ENCODE measurements at places on chromosomes 13 and 19.

DNA sequence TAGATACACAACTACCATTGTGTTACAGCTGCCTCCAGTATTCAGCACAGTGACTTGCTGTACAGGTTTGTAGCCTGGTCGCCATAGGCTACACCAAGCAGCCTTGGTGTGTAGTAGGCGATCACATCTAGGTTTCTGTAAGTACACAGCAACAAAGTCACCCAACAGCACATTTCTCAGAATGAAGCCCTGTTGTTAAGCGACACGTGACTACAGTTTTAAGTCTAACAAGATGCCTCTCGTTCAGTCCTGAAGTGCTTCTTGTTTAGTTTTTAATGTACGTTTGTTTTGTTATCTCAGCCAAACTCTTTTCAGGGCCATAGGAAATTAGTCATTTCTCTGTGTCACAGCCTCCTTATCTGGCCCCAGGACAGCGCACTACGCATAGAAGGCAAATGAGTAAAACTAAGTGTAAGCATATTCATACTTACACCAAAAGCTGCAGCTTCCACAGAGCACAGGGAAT lies 50.0 kb upstream of the GPR183 start:
- DNase-seq = no peak

- DNase-seq = no peak
Measured at GRCh38 chr13:27034678-27035111, 136.9 kb downstream of the USP12 start.

DNA sequence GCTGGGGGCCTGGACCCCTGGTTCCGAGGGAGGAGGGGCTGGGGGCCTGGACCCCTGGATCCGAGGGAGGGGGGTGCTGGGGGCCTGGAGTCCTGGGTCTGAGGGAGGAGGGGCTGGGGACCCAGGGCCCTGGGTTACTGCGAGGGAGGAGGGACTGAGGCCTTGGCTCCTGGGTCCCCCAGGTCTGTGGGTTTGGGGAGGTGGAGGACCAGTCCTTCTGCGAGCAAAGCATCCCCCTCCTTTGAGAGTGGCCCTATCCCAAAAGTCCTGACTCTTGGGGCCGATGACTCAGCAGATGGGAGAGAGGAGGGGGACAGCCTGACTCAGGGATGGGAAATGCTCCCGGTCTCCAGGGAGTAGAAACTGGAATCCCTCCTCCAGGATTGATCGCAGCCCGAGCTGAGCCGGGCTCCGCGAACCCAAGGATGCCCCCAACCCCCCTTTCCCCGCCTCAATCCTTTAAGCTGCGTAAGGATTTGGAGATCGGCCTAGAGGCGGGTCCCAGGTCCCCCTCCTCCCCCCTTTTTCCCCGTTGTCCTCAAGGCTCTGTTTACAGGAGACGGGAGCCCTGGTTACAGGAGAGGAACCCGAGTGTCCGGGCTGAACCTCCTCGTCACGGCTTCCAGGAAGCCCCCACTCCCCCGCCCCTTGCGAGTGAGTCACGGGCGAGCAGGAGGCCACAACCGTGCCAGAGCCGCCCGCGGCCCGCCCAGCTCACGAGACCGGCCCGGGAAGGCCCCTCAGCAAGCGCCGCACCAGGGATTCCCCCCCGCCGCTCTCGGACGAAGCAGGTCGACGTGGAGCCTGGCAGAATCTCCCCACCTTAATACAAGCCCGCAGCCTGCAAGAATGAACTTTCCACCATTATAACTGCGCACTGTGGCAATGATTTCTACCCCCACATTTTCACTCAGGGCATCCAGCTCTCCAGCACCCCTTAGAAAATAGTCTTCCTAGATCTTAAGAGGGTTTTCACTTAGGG lies 3.0 kb upstream of the ZFP36 start:
- peak; percentile 89 for DNase-seq

- DNase-seq = no peak
Measured at GRCh38 chr13:27194209-27194608, 22.6 kb upstream of the USP12 start.

DNA sequence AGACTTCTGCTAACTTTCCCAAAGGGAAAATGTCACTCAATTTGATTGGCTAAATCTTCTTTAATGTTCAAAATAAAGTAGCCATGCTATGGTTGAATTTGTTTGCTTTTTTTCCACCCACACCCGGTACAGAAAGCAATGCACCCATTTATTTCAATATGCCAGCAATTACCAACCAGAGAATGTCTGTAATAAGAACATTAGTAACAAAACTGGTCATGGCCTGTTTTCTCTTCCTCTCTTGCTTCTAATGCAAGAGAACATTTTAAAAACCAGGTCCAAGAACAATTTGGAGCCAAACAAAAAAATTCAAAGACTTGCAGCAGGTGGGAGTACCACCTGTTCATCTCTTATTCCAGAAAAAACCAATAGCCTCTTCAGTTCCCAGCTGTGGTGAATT lies 1108.8 kb upstream of the PCDH20 start:
- DNase-seq = no peak

- DNase-seq = no peak
Measured at GRCh38 chr13:111915104-111915551, 151.8 kb upstream of the SOX1 start.

DNA sequence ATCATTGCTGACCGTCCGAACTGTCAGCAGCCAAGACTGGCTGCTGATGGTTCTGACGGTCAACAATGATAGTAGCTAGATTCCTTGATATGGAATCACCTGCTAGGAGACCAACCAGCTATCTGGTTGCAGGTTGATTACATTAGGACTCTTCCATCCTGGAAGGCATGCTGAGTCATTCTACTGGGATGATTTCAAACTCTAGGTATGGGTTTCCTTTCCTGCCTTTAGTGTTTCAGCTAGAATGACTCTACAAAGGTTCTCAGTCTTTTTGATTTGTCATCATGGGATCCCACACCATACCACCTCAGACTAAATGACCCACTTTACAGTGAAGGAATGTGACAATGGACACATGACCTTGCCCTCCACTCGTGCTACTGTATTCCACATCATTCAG lies 138.1 kb upstream of the KL start:
- DNase-seq = no peak

DNA sequence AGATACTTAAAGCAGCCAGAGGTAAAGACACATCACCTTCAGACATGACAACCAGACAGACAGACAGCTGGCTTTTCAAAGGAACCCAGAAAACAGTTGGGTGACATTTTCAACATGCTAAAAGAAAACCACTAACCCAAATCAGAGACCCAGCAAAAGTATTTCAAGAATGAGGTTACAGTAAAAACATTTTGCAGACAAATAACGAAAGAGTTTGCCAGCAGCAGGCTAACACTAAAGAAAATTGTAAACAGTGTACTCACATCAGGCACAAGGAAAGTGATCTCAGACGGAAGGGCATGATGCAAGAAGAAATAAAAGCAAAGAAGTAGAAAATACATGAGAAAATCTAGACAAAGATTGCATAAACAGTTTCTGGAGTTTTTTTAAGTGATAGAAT lies 46.4 kb downstream of the AP1M1 start:
- DNase-seq = no peak

DNA sequence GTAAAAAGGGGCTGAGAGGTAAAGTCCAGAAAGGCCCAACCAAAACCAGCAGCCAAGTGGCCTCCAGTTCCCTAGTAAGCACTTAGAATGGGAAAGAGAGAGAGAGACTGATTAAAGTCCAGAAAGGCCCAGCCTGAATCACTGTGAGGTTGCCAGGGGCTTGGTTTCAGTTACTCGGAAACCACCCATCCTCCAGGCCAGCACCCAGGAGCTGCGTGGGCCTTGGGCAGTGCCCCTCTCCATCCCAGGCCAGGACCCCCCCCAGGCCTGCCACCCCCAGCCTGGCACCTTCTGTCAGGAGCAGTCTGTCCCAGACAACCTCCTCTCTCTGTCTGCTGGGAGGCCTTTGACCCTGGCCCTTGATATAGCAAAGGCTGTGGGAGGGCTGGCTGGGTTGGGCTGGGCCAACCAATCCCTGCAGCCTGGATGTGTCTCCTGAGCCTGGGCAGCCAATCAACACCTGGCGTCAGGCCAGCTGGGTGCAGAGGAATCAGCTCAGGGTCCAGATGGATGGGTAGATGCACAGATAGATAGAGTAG lies at the start of gene CYP4F2:
Gene CYP4F2 (minus strand): TSS at position 337 of the 539 bp plus-strand sequence. CDS start 463 bp downstream, outside the sequence.
- no peak for DNase-seq

- no peak for DNase-seq
Measured at GRCh38 chr13:75761369-75761768, 125.2 kb downstream of the LMO7 start.

DNA sequence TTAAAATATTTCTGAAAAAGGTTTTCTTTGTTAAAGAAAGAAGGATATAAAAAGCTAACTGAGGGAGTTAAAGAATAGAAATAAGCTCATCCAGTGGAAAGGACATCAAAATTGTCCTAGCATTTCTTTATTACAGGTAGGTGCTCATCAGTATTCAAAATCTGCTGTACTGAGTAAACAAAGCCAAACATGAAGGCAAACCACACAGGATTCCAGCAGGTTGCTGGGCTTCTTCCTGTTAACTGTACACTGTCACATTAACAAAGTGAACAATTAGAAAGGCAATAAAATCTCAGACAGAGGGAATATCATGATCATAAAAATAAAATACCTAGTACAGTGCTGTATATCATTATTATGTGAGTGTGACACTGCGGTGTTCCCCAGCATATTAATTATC lies 1541.0 kb downstream of the SLITRK5 start:
- DNase-seq = no peak

GRCh38 chr13:113123226-113124201 lies 915 bp downstream of the F10 start:
- no peak for DNase-seq

DNA sequence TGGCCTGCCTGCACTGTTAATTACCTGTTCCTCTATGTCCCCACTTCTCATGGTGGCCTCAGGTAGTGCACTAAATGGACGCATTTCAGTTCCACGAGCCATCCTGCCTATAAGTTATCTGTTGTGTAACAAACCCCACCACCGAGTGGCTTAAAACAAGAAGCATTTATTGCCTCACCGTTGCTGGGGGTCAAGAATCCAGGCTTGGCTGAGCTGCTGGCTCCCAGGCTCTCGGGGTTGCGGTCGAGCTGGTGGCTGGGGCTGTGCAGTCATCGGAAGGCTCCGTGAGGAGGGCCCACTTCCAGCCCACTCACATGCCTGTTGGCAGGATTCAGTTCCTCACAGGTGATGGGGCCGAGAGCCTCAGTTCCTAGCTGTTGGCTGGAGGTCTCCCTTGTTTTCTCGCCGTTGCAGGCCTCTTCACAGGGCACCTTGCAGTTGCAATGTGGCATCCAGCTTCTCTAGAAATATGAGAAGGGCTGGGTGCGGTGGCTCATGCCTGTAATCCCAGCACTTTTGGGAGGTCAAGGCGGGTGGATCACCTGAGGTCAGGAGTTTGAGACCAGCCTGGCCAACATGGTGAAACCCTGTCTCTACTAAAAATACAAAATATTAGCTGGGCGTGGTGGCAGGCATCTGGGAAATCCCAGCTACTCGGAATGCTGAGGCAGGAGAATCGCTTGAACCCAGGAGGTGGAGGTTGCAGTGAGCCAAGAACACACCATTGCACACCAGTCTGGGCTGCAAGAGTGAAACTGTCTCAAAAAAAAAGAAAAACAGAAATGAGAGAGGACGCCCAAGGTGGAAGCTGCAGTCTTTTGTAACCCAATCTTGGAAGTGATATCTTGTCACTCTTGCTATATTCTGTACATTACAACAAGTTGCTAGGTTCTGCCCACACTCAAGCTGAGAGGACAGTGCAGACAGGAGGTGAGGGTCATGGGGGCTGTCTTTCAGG lies 6.5 kb upstream of the PTOV1 start:
- DNase-seq = no peak

DNA sequence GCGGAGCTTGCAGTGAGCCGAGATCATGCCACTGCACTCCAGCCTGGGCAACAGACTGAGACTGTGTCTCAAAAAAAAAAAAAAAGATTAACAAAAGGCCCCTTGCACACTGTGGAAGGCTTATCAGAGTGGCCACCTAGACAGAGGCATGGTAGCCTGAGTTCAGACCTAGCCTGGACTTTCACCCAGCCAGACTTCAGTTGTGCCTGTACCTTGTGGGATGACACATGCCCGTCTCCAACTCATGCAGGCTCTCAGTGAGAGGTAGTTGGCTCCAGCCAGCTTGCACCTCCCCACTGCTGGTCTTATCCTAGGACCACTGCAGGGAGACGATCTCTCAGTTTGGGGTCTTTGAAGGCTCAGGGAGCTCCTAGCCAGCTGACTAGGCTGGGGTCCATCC lies 52.2 kb downstream of the GATAD2A start:
- DNase-seq = no peak

DNA sequence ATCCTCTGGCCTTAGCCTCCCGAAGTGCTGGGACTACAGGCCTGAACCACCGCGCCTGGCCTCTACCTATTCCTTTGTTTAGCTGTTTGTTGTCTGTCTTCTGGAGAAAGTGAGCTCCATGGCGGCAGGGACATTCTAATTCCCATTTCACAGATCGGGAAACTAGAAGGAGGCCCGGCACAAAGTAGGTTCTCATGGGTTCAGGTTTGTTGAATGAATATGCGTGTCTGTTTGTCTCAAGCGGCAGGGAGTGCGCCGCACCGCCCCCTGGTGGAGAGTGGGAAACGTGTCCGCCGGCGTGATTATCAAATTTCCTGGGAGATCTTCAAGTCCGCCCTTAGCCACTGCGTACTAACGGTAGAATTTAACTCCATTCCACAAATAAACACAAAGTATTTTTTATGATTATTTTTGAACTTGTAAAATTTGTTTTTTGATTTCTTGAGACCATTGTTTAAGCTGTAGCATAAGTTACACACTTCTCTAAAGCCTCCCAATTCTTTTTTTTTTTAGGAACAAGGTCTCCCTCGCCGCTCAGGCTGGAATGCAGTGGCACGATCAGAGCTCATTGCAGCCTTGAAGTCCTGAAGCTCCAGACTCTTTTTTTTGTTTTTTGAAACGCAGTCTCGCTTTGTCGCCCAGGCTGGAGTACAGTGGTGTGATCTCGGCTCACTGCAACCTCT lies 8.9 kb upstream of the CCDC9 start:
- DNase-seq = no peak

DNA sequence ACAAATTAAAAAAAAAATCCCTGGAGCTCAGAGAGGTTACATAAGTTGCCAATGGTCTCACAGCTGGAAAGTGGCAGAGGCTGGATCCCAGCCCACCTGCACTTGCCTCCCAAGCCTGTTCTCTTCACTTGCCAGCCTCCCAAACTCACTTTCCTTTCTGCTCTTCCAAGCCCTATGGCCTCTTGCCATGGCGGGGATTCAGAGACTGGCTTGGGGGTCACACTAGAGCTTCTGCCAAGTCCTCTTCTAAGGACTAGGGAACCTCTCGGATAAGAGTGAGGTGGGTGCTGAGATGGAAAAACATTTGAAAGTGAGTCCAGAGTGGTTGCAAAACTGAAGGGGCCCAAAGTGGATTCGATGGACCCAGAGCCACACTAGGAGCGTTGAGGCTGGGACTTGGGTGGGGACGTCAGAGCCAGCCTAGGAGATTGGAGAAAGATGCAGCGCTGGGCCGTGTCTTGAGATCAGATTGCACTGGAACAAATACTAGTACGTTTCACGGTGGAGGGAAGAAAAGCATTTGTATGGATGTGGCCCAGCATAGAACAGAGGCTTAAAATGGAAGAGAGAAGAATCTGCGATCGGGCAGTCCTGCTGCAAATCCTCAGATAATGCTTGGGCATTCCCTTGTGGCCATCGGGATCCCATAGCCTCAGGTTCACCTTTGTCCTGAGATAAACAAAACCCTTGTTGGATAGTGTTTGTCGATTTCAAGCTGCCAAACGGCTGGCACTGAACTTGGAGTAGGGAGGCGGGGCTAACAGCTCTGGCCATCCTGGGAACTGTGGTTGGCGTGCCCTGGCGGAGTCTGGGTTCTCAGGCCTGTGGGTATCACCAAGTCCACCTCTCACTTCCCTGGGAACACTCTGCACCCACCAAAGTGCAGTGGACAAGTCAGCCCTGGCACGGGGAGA lies 84.8 kb downstream of the ING1 start:
- no peak for DNase-seq

- DNase-seq = no peak
Measured at GRCh38 chr13:112837371-112838037, 131.5 kb upstream of the MCF2L start.

Data from esophagus squamous epithelium (tissue), 5 donors.